Brain microvascular endothelial cell (primary cell): ENCODE measurements at places on chromosomes 7 and 10.
A peak's percentile ranks its signal among the peaks of the same experiment; 100 is the strongest.

GRCh38 chr10:123862421-123863182, 29.0 kb downstream of the CPXM2 start:
- DNase-seq = no peak

- peak; percentile 42 for DNase-seq
These were observed 631.1 kb upstream of the MBL2 start for GRCh38 chr10:53403688-53404087.

- no peak for DNase-seq
These were observed 277.0 kb downstream of the USP6NL start for GRCh38 chr10:11334436-11334835.

- no peak for DNase-seq
These were observed 58.3 kb downstream of the CDHR3 start for GRCh38 chr7:106021151-106022067.

- no peak for DNase-seq
These were observed 139.4 kb downstream of the MAD1L1 start for GRCh38 chr7:2093215-2093842.
